ENCODE measurements at places on chromosomes 1 and 21.

DNA sequence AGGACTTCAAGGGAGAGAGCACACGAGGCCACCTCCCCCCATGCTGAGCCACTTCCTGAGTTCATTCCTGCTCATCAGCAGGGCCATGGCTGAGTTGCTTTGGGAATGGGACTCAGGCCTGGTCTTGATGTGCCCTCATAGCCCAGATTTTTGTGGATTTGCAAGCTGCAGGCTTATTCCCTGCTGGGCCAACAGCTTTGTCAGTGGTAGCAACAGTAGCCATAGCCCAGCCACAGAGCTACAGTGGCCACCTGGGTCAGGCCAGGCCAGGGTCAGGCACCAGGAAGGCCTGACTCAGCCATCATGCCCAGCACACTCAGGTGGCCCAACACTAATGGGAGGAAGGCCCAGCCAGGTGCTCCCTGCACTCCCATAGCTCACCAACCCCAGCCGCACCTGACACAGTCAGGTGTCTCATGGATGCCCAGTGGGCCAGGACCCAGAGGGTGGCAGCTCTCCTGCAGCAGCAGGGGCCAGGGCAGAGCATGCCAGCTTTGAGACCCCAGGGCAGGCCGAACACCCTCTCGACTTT lies 33.5 kb downstream of the EPHA2 start:
- DNase-seq = peak; percentile 15

GRCh38 chr1:147794570-147794969 lies 34.2 kb upstream of the GJA5 start:
- DNase-seq = peak; percentile 49

DNA sequence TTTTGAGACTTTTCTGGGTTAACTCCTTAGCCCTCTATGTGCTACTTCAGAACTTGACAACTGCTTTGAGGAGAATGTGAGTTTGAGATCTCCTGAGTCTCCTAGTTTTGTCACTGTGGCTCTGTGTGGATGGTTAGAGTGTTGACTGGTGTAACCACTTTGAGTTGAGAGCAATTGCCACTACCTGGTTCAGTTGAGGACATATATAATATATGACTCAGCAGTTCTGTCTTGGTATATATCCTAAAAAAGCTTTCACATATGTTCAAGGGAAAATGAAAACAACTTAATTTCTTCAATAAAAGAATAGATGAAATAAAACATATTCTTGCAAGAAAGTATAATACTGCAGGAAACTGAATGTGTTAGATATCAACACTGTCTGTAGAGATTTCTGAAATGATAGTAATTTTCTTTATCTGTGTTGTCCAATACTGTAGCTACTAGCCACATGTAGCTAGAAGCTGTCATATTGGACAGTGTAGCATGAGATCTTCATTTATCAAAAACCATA lies 96.7 kb upstream of the QSOX1 start:
- no peak for DNase-seq

GRCh38 chr1:54027848-54028247 lies 9.9 kb upstream of the LDLRAD1 start:
- DNase-seq = peak; percentile 51

DNA sequence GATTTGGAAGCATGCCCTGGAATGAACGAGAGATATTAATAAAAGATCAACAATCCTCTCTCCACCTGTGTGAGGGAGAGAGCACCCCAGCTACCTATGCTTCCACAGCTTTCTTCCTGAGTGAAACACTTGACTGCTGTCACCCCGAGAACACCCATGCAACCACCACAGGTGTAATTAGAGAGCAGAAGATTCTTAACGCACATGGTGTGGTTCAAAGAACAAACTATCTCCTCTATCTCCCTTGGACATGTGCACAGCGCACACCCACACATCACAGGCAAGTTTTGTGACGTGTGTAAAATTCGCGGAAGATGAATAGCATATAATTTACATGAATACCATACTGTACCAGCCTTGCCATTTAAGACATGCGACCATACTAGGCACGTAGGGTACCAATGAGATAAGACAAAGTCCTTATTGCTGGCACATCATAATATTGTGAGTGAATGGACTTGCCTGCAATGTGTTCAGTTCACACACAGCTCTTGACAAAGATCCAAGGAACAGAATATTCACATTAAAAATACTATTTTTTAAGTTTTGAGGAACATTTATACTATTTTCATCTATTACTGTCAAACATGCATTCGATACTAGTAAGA lies 11.6 kb downstream of the ERRFI1 start:
- DNase-seq = no peak

GRCh38 chr1:177913762-177914540 lies 55.9 kb downstream of the SEC16B start:
- DNase-seq = no peak

DNA sequence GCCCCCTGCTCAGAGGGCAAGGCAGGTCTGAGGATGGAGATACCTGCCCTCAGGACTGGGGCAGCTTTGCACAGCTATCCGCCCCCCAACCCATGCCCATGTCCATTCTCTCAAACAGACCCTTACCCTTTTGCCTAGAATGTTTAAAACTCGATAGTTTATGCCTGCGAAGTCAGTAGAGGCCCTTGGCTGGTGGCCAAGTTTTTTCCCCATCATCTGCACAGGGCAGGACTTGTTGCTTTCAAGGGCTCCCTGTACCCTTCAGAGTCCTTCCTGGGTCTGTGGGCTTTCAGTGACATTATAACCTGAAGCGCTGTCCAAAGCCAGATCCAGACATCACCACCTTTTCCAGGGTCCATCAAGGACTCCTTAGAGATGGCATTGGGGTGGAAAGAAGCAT lies 148.7 kb upstream of the ZNF644 start:
- no peak for DNase-seq

DNA sequence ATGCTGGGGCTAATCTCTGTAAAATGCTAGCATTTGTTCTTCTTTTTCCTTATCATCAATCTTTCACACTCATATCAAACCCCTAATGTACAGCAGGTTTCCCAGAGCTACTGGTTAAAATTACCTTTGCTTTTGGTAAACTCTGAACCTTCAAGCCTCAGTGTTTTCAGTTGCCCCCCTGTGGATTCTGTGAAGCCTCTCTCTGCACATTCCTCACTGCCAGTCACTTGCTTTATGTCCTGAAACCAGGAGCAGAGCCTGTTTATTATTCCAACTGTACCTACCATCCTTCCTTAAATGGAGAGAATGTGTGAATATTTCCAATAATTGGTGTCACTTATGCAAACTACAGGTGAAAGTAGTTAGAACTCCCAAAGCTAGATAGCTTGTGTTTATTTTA lies 134.2 kb downstream of the NEK7 start:
- no peak for DNase-seq

- no peak for DNase-seq
These were observed 9.3 kb downstream of the RAB4A start for GRCh38 chr1:229280037-229280828.

DNA sequence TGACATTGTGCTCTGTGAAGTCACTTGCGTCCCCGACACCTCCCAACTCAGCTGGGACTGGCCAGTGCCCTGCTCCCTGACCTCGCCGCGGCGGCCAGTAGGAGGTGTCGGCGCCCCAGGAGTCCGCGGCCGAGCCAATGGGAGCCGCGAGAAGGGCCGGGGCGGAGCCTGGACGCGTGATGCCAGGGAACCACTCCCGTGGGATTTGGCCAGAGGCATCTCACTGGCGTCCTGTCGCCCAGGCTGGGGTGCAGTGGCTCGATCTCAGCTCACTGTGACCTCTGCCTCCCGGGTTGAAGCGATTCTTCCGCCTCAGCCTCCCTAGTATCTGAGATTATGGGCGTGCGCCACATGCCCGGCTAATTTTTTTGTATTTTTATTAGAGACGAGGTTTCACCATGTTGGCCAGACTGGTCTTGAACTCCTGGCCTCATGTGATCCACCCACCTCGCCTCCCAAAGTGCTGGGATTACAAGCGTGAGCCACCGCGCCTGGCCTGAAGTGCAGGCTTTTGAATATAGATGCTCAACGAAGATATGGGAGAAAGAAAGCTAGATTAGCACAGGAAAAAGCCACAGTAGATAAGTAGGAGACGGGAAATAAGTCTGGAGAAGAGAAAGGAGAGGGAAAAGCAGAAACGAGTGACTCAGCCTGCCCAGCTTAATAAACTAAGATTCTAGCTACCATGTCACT lies 38.0 kb downstream of the ZBTB8OS start:
- peak; percentile 94 for DNase-seq

DNA sequence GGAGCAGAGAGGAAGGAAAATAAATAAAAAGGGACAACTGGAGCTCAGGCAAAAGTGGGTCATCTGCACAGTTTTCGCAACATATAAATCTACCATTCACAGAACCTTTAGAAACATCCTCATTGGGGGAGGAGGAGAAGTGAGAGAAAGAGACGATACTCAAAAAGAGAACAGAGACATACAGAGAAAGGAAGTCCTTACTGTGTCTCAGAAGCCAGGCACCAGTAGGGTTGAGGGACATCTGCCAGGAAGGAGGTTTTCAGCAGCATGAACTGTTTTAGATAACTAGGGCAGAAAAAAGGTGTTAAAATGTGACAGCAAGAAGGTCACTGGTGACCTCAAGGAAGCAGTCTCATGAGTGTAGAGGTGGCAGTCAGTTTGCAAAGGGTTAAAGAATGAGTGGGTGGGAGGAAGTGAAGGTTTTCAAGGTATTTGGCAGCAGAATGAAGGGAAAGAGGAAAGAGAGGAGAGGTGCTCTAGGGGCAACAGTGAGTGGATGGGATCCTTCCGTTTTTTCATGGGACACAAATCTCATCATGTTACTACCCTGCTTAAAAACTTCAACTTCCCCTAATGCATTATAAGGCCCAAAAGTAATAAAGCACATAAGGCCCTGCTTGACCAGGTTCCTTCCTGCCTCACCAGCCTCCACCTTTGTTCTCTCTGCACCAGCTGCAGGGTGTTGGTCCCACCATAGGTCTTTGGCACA lies 9.5 kb downstream of the JAK1 start:
- DNase-seq = no peak

DNA sequence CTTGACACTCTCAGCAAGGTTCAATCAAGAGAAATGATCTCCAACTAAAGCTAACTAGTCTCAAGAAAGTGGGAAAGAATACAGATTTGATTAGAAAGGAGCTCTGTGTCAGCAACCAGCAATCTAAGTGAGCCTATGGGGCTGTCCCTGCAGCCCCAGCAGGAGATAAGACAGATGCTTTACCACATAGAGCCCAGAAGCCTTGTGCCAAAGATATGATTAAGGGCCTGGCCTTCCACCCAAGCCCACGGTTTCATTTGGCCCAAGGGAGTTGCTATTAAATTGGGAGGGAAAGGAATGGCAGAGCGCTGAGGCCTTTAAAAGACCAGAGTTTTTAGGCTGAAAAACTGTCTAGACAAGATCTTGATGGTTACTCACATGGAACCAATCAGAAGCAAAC lies 74.8 kb downstream of the HLCS start:
- no peak for DNase-seq

DNA sequence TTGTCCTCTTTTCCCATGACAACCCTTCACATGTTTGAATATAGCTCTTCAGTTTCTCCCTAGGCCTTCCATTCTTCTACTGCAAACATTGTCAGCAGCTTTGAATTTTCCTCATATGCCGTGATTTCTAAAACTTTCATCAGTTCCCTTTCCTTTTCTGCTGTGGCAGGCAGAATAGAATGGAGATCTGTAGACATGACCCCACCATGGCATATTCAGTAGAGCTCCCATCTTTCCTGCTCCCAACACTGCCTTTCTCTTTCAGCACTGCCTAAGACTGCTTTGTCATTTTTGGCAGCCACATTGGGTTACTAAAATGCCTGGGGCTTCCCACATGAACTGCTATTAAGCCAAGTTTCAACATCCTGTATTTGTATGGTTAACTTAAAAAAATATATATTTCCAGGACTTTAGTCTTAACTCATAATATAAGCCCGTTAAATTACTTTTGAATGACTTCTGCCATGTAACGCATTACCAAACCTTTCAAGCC lies 60.9 kb downstream of the TBX19 start:
- DNase-seq = no peak

GRCh38 chr1:40508375-40509341 lies at the start of gene EXO5:
TSS of gene EXO5 (plus strand) at chr1:40508767. CDS start at chr1:40514545, 5,778 bp downstream.
- DNase-seq = peak; percentile 91

GRCh38 chr1:98963064-98963758 lies 41.5 kb downstream of the PLPPR5 start:
- no peak for DNase-seq

DNA sequence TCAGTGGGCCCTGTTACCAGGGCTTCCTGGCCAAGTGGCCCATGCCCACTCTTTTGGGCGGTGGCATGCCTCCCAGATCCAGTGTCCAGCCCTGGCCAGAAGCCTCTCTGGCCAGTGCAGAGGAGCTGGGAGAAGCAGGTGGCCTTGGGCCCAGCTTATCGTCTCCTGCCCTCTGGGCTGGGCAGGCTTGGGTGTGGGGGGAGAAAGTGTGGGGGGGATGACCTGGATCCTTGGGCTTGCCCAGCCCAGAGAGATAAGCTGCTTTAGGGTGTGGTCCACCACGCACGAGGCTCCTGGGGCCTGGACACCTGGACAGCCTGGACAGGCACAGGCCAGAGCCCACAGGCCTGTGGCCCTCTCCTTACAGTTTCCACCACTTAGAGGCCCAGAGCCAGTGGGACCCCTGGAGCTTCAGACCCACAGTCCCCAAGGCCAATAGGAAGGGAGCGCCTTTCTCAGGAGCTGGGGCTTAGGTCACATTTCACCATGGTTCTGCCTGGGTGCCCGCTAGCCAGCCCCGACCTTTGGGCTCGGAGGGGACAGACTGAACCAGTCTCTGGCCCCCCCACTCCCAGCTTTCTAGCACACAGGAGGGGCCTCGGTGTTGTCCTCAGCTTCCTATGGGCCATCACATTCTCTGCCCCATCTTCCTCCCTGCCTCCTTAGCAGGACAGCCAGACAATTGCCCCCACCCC lies 1.8 kb downstream of the ESPN start:
- no peak for DNase-seq

GRCh38 chr1:97943354-97943753 lies 22.5 kb upstream of the DPYD start:
- no peak for DNase-seq

GRCh38 chr1:31593770-31594632 lies 17.7 kb downstream of the TINAGL1 start:
- peak; percentile 85 for DNase-seq

DNA sequence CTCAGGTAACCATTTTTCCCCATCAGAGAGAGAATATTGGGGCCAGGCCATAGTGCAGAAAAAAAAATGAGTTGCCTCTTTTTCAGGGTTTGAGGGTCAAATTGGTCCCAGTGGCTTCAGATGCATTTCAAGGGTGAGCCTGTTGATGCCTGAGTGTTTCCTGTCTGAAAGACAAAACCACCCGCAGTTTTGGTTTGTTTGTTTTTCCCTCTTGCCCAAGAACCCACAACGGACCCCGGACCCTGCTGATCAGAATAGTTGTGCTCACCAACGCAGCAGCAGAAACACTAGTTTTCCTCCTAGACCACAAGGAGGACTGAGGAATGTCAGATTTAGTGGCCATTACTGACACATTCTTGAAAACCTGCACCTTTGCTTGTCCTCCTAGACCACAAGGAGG lies 1433.1 kb downstream of the PLA2G4A start:
- DNase-seq = no peak

DNA sequence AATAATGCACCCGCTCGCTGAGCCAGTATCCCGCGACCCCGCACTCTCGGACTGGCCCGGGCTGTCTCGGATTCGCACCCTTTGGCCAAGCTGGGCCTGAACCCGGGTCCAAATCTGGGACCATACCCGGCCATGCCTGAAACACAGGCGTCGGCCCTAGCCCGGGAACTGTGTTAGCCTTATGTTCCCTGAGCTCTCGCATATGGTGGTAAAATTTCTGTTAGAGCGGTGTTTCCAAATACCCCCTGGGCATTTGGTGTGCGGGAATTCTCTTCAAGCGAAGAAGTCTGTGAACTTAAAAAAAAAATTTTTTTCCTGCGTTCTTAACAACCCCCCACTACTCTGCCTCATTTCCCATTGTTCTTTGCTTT lies 3.1 kb downstream of the RNF220 start:
- no peak for DNase-seq

All from left ventricle myocardium superior (tissue), 1 donor.